AML-193 (cell line): ENCODE measurements at places on chromosomes 11 and 22.

DNA sequence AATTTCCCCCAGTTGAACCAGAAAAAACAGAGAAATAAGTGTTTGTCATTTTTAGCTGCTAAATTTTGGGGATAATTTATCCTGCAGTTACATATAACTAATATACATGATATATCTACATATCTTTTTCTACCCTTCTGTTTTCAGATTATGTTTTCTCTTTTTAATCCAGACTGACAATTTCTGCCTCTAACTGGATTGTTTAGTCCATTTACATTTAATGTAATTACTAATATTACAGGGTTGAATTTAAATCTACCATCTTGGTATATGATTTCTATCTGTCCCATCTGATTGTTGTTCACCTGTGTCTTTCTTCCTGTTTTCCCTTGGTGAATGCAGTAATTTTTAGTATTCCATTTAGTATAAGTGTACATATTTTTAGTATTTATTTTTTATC is 5.7 kb downstream of the NNMT start:
- no peak for DNase-seq

DNA sequence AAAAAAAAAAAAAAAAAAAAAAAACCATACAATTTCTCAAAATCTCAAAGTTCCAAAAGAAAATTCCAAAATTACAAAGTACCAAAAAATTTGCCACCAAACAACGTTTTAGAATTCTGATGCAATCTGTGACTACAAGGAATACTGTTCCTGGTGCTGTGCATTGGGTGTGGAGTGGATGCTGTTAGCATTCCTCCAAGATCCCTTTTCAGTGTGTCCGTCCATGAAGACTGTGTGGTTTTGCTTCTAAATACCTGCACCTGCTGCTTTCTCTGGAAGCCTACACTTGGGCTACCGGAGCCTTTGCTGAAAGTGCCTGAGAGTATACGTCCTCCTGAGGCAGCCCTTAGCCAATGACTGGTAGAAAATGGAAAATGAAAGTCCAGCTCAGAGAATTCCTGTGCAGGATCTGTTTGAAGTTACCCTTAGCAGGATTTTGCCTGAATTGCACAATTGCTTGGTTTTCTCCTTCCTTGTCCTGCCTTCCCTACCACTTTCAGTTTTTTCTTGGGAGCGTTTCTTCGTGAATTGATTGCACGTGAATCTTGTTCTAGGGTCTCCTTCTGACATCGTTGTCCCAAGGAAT is 140.8 kb downstream of the TRPC6 start:
- no peak for DNase-seq

GRCh38 chr11:134853992-134854991 is 442.2 kb upstream of the B3GAT1 start:
- no peak for DNase-seq

GRCh38 chr11:69656536-69657455 is 15.8 kb downstream of the CCND1 start:
- DNase-seq, result no peak

GRCh38 chr11:86461892-86462291 is 87.2 kb downstream of the CCDC81 start:
- no peak for DNase-seq

DNA sequence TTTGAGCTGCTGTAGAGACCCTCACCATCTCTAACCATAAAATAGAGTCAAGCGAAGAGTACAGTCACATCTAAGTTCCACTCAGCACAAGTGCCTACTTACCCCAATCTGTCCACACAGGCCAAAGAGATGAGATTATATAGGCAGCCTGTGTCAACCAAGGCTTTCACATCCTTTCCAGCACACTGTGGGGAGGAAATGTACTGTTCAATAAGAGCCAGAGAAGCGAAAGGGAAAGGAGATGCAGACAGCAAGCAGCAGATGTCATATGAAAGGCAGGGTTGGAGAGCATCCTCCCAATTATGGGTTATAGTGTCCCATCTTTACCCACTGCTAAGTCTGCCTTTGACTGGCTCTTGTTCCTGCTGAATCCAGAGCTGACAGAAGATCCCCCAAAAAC is 16.4 kb downstream of the NRIP3 start:
- no peak for DNase-seq

GRCh38 chr11:12692229-12693075 is 18.2 kb downstream of the TEAD1 start:
- no peak for DNase-seq
